GM12865 (cell line): ENCODE measurements at places on chromosomes 16 and 17.

DNA sequence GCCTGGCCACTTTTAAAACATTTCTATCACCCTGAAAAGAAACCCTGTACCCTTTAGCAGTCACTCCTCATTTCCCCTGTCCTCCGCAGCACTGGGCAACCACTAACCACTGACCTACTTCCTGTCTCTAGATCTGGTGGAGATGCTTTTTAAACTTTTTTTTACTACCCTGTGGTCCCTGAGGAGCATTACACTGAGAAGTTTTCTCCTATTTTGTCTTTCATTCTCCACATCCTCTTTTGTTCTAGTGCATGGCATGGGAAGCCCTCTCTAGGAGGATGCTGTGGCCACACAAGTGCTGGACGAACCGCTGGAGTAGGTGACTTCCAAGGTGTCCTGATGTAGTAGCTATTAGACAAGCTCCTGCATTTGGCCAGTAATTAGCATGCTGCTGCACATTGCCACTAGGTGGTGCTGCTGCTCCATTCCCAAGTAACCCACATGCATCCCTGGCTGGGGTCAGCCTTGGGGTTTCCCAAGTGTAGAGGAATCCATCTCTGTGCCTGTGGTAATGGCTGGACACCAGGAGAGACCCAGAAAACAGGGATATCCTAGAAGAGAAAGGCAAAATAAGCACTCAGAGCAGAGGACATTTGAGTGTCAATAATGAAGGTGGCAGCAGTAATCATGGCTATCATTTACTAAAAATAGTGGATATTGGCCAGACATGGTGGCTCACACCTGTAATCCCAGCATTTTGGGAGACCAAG is 143.8 kb upstream of the CRHR1 start:
- DNase-seq, result peak; percentile 83

- no peak for DNase-seq
Observed at GRCh38 chr16:57956924-57957672, 13.8 kb downstream of the CNGB1 start.

- no peak for DNase-seq
Observed at GRCh38 chr16:79723583-79724168, 123.1 kb upstream of the MAF start.

- DNase-seq, result no peak
Observed at GRCh38 chr17:28613931-28614381, at the start of gene RSKR. RSKR (minus strand) TSS chr17:28614185; CDS start chr17:28614161, 24 bp downstream.

DNA sequence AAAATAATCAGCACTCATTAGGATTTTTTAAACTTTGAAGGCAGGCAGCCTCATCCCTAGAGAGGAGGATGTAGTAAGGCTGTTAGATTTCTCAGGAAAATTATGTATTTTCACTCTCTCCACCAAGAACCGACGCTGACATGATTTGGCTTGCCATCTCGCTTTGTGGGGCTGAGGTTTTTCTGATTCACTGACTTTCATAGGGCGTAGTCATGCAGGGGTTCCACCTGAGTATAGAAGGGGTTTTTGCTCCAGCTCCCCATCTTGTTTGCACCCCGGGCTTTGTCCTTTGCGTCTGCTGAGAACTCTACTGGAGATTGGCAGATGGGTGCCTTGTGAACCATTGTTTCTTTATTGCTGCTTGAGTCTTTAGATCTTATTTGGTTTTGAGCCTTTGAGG is 20.2 kb downstream of the TOM1L1 start:
- peak; percentile 36 for DNase-seq

DNA sequence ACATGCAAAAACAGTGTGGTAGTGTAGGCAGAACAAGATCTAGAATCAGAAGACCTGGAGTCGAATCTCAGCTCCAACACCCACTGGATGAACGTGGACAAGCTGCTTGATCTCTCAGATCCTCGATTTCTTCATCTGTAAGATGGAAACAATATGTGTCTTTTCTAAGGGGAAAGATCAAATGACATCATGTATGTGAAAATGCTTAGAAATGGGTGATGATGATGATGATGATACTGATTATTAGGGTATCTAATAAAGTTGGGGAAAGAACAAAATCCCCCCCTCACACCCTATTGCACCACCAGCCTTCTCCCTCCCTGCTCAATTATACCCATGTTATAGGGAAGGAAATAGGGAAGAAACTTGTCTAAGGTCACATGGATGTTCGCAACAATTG is 10.9 kb downstream of the DYNLL2 start:
- no peak for DNase-seq

- no peak for DNase-seq
Observed at GRCh38 chr17:48494335-48494734, 36.5 kb downstream of the HOXB1 start.

GRCh38 chr16:25366078-25366477 is 108.4 kb upstream of the ZKSCAN2 start:
- DNase-seq, result no peak

DNA sequence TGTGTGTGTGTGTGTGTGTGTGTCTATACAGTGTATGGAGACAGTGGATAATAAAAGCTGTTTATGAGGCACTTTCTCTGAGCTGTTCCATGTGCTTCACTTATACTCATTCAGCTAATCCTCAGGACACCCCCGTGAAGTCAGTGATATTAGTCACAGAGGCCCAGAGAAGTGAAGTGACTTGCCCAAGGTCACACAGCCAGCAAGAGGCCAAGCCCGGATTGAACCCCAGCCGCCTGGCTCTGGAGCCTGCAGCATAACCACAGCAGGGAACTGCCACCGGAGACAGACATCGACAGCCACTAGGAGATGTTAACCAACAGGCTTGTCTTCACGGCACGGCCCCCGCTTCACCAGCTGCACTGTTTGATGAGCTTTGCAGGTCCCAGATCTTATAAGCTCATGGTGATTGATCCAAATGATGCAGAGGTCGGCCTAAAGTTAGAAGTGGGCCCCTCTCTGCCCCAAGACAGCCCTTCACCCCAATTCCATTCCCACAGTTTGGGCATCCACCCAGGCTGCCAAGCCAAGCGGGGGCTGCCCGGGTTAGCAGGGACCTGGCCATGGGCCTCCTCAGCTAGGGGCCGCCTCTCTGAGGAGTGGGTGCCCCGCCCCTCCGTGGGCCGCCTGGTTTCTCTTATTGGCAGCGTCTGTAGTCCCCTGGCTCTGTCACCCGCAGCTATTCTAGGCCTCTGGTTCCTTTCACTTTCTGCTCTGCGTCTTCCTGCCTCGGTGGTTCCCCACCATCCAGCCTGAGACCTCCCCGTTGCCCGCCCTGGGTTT is 30.9 kb downstream of the SOCS1 start:
- DNase-seq, result peak; percentile 94

GRCh38 chr16:68420366-68420942 is 27.9 kb downstream of the SMPD3 start:
- DNase-seq, result no peak

DNA sequence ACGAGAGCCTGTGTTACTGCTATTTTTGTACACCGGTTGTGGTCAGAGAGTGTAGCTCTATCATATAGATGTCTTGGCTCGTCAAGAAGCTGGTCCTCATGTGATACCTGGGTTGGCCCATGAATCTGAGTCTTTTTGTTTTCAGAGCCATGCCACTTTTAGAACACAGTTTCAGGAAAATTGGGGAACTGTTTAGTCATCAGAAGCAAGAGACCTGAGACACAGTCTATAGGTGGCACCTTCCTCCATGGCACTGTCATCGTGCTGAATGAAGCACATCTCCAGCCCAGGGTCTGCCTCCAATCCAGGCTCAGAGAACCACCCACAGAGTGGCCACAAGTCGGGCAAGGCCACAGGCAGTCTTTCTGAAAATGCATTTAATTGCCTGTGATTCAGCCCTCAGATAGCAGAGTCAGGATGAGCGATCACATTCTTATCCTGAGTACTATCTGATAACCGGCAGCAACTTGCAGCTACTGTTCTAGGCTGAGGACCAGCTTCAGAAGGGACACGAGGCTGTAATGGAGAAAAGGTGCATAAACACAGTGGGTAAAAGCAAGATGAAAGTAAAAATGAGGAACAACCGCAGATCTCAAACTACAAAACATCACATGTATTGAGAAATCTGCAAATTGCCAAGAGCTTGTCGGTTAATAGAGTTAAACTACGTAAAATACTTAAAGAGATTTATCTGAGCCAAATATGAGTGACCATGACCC is 14.2 kb upstream of the HAPSTR1 start:
- no peak for DNase-seq

DNA sequence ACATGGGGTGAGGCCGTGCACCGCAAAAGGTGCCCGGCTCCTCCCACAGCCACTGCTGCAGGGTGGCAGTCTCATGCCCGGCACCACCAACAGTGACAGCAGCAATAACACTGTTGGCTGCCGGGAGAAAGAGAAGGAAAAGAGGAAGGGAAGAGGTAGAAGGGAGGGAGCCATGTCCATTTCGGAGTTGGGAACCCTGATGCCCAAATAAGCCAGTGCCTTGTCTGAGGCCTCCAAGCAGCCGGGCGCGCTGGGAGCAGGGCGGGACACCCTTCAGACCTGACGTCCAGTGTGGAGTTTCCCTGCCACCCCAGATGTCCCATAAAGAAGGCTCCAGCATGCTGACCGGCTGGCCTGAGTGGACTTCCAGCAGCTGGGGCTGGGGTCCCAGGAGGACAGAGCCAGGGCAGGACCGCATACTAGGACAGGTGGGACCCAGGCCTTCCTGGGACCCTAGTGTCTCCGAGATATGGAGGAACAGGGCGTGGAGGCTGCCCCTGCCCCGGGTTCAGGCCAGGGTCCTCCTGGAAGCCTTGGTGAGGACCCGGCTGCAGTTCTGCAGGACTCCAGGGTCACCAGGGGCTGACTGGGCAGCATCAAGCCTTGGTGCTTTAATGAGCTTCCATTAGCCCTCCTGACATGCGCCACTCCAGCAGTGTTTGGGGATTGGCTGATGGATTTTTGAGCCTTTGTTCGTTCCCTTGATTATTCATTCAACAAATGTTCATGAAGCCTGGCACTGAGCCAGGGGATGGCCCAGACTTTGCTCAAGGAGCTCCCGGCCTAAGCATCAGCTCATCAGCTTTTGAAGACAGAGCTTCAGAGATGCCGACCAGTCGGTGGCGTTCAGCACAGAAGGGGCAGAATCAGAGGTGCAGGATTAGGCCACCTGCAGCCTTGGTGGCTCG is 223.6 kb upstream of the CIBAR2 start:
- DNase-seq, result no peak

GRCh38 chr16:15644267-15644961 is 1.5 kb upstream of the MARF1 start:
- peak; percentile 29 for DNase-seq

DNA sequence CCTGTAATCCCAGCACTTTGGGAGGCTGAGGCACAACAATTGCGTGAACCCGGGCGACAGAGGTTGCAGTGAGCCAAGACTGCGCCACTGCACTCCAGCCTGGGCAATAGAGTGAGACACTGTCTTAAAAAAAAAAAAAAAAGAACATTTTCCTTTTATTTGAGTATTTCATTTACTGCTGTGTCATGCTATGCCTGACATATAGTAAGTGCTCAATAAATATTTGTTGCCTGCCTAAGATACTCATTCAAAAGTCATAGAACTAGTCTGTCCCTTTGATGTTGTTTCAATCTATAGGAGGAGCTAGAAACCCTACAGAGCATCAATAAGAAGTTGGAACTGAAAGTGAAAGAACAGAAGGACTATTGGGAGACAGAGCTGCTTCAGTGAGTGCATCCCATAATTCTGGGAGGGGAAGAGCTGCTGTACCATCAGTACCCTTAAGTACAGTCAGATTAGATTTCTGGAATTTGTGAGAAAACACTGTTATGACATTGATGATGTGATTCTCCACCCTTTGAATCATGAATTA is 20.0 kb downstream of the CALCOCO2 start:
- no peak for DNase-seq

DNA sequence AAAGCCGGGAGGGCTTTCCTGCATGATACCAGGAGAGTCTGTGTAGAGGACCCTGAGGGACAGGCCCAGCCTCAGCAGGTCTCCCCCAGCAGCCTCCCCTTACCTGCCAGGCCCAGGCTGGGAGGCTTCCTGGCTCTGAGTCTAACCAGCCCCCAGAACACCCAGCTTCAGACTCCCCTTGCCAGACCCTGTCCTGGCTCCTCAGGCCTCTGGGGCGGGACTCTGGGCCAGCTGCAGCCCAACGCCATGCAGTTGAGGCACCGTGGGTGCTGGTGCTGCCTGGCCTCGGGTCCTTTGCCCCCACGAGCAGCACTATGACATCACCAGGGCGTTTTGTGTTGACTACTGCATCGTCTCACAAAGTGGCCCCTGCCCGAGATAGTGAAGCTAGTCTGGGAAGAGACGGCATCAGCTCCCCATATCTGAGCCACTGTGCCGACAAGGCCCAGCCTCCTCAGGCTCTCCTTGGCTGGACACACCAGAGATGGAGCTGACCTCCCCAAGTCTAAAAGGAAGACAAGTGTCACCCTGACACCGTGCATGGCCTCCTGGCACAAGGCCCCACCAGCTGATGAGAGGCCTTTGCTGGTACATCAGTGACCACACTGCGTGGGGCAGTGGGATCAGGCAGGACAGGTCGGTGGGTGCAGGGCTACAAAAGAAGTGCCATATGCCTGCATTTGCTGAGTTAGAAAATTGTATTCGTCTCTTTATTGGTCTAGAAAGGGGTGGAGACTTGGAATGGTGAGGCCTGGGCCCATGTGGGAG is 10.6 kb downstream of the ALDH3A1 start:
- no peak for DNase-seq

DNA sequence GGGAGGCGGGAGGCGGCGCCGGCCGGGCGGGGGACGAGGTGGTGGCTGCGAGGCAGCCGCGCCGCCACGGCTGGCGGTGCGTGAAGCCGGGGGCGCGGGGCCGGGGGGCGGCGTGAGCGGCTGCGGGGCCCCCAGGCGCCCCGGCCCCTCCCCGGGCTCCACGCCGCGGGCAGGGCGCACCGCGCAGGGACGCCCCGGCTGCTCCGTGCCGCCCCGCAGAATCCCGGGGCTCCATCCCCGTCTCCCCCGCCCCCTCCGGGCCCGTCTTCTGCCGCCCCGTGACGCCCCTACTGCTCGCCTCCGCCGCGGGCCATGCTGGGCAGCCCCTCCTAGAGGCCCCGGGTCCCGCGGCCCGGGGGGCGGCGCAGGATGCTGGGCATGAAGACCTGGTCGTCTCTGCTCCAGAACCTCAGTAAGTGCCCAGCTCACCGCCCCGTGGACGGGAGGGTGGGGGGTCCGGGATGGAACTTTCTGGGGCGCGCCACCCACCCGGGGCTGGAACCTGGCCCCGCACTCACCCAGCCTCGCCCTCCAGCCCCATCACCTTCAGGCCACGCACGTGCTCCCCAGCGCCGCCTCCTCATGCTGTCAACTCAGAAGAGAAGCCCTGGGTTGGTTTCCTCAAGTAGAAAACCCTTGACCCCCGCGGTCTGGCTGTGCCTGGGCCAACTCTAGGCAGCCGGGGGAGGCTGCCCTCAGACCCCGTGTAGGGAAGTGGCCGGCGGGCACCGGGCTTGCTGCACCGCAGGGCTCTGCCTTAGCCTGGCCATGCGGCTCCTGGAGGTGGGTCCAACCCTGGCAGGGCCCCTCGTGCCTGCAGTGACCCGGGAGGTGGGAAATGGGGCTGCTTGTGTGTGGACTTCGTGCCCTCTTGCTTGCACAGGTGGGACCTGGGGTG is 150.2 kb upstream of the GSE1 start:
- no peak for DNase-seq
